ENCODE measurements at places on chromosomes 2 and 18.

DNA sequence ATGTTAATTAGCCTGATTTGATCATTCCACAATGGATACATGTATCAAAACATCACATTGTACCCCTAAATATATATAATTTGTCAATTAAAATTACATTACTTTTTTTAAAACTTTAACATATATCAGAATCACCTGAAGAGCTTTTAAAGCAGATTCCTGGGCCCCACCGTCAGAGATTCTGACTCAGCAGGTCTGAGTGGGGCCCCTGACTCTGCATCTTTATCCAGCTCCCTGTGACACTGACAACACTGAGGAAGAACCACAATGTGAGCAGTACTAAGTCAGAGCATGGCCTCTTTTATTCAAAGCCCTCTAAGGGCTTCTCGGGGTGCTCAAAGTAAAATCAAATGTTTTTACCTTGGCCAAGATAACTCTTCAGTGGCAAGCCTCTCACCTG lies 9.7 kb downstream of the KIDINS220 start:
- DNase-seq = no peak

GRCh38 chr18:74196220-74197119 lies 48.1 kb downstream of the TIMM21 start:
- DNase-seq = peak; percentile 33

GRCh38 chr18:48597671-48598070 lies 58.8 kb downstream of the CTIF start:
- DNase-seq = no peak

GRCh38 chr2:36387258-36387916 lies 31.8 kb downstream of the CRIM1 start:
- DNase-seq = no peak

DNA sequence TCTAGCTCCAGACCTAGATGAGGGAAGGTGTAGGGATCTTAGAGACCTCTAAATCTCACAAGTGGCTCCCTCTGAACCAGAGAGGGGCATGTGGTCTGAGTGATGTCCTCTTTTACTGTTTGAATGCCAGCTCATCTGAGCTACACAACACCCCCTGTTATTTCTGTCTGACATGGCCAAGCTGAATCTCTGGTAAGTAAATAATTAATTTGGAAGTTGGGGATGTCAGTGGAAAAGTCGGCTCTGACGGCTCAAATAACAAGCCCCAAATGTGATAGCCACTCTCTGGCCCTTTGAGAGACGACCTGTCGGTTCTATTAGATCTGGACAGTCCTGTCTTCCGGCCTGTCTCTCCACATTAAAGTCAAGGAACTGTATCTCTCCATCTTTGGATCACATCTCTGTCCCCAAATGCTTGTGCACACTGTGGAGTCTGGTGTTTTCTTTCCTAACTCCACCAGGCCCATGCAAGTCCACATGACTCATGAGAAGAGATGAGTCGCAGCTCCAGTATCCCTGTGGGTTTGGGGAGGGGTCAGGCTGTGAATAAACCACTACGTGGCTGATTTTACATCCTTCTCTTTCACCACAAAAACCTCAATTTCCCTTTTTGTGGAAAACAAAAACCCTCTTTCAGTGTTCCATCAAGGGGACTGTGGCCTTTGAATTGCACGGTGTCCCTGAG lies 52.5 kb downstream of the SETBP1 start:
- peak; percentile 55 for DNase-seq

DNA sequence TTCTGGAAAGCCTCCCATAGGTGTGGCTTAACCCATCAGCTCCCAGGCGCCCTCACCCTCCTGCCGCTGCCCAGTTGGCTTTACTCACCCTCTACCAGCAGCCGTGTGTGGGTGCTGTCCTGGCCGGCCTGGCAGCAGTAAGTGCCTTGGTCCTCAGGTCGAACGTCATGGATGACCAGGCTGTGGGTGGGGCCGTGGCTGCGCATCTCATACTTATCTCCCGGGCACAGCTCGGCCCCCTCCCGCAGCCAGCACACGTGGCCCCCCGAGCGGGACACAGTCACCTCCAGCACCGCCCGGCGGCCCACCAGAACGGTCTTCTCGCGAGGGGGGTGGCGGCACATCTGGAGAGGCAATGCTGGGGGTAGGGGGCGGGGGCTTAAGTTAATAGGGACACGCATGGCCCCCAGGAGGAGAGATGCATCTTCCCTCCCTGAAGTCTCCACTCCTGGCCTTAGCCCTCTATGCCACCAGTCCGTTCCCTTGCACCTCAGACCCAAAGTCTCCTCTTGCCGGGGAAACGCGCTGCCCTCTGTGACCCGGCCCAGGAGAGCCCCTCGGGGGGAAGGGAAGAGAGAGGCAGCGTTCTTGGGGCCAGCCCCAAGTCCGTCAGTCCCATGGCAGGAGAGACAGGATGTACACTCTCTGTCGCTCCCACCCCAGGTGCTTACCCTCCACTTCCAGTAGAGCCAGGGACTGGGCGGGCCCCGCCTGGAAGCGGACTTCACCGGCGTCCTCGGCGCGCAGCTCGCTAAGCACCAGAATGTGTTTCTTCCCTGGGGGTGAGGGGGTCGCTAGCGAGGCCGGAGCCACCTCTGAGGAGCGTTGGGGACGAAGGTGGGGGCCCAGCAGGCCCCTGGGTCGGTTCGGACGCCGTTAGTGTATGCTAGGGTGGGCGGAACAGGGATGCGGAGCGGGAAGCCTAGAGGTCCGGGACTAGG lies 7.9 kb downstream of the TMEM198 start:
- DNase-seq = peak; percentile 46

GRCh38 chr2:117832332-117832731 lies 17.8 kb downstream of the DDX18 start:
- no peak for DNase-seq

- DNase-seq = no peak
Measured at GRCh38 chr2:75846683-75847190, 136.0 kb upstream of the GCFC2 start.

DNA sequence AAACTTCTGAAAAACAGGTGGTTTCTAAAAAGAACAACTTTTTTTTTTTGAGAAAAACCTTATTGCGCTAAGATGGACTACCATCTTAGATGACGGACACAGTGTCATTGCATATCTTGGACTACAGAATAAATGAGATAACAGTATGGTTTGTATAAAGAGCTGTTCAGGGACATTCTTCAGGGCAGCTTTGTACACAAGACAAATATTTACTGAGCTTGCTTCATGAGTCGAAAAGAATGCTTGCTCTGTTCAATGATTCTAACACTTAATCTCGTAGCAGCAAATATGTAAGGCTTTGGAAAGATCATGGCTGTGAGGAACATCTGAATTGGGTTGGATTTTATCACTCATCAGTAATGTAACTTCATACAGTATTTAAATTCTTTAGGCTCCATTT lies 282.5 kb upstream of the CWC22 start:
- DNase-seq = no peak

- DNase-seq = no peak
Measured at GRCh38 chr18:10121786-10122515, 208.1 kb downstream of the VAPA start.

- peak; percentile 42 for DNase-seq
Measured at GRCh38 chr2:163601377-163601776, 134.4 kb downstream of the FIGN start.

DNA sequence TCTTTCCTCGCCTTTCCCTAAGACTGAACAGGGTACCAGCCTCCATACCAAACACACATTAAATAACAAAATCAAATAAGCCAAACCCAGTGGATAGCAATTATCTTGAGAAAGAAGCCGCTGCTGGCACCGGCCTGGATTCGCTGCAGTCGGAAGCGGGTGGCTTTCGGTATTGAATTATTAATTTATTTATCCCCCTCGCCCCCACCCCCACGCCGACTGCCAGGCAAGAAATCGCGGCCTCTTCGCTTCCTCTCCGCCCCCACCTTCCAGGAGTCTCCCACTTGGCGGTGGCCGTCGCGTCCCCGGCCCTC lies 370 bp upstream of the ZNF804A start:
- DNase-seq = peak; percentile 19

DNA sequence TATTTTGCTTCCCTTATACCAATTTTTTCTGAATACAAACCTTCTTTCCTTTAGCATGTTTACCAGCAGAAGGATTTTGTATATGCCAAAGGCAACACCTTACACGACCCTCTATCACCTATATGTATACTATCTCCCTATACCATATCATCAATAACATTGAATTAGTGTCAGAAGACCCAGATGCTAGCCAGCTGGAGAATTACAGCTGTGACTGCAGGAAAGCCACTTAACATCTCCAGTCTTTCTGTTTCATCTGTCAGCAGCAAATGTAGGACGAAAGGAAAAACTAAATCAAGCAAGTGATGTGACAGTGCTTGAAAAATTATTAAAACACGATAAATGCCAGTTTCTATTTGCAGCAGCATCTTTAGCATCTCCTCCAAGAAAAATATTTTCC lies 193.7 kb downstream of the STK39 start:
- DNase-seq = no peak

GRCh38 chr18:46856973-46857372 lies 60.3 kb downstream of the PIAS2 start:
- DNase-seq = no peak

DNA sequence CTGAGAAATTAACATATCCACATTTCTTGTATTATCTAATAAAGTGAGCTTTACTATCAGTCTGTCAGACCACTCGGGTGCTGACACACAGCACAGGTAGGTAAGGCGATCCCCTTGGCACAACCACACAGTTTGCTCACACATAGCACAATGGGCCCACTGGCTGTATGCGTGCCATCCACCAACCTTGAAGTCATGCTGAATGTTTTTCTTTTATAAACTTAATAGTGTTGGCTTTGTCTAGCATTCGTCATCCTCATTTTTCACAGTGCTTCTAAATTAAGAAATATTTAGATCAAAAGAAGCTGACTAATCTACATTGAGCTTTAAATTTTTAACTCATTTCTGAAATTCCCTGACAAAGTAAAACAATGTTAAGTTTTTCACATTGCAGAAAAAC lies 50.0 kb upstream of the PAPOLG start:
- DNase-seq = peak; percentile 19

GRCh38 chr2:101693991-101694588 lies 3.4 kb upstream of the MAP4K4 start:
- DNase-seq = no peak

GRCh38 chr2:162123806-162124758 lies 28.0 kb downstream of the GCG start:
- peak; percentile 71 for DNase-seq

DNA sequence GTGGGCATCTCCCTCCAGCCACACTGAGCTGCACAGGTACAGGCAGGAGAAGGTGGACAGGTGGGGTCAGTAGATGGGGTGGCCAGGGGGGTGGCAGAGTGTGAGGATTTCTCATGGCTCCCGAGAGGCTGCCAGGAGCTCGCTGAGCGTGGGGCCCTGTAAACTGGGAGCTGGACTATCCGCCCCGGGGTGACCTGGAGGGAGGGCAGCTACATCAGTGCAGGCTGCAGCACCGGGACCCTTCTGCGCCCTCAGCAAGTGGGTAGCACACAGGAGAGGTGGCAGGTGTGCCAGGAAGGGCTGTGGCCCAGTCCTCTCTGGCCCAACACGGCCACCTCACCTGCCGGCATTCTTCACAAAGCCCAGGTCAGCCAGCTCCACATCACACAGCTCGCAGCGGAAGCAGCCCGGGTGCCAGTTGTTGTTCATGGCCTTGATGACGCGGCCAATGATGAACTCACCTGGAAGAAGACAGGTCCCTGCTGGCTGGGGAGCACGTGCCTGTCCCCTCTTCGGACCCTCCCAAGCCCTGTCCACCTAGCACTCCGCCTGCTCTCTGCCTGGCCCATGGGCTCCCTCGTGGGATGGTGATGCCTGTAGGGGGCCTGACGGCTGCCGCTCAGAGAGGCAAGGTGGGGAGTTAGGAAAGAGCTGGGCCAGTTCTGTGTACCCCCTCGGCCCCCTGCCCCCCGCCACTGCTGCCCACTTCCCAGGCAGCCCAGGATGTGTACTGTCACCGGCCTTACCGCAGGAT lies 8.3 kb downstream of the GPR17 start:
- no peak for DNase-seq

- no peak for DNase-seq
Measured at GRCh38 chr2:137862651-137863050, 101.6 kb upstream of the HNMT start.

DNA sequence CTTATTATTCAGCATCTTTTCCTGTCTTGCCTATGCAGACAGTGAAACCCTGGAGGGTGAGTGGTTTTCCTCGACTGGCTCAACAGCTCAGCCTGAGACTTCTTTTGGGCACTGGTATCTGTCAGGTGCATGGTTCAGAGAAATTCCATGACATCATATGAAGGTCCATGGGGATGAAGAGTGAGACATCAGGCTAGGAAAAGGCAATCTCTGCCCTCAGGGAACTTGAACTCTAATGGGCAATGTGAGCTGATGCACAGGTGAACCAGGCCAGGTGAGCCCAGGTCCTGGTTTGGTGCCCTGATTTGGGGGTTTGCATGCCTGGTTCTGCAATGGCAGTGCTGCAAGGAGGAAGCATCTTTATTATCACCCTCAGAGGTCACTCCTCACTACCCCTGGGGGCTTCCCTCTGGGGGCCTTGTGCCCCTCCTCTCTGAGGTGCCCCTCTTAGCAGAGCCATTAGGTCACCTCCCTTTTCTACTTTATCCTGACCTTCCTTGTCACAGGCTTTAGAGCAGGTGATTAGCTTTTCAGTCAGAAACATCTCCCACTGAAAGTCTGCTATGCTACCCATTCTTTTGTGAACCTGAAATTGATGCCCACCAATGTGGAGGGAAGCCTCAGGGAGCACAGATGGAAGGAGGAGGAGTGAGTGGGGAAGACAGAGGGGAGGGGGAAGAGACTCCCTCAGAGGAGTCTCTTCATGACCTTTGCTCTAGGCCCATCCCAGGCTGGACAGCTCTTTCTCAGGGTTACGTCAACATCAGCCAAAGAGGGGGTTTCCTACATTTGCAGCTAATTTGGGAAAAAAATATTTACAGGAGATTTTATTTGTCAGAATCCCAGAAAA lies 47.3 kb downstream of the MERTK start:
- DNase-seq = no peak

GRCh38 chr2:175442441-175442840 lies 260.9 kb upstream of the ATP5MC3 start:
- no peak for DNase-seq

GRCh38 chr2:146079216-146079615 lies 1559.3 kb upstream of the ZEB2 start:
- peak; percentile 1 for DNase-seq
